ENCODE measurements at places on chromosomes 16 and 17.

- DNase-seq, result no peak
Observed at GRCh38 chr16:26709175-26709574, 357.6 kb upstream of the C16orf82 start.

- no peak for DNase-seq
Observed at GRCh38 chr16:30554557-30555314, 3.4 kb downstream of the ZNF764 start.

- DNase-seq, result peak; percentile 77
Observed at GRCh38 chr17:50149417-50150353, 792 bp downstream of the PPP1R9B start.

DNA sequence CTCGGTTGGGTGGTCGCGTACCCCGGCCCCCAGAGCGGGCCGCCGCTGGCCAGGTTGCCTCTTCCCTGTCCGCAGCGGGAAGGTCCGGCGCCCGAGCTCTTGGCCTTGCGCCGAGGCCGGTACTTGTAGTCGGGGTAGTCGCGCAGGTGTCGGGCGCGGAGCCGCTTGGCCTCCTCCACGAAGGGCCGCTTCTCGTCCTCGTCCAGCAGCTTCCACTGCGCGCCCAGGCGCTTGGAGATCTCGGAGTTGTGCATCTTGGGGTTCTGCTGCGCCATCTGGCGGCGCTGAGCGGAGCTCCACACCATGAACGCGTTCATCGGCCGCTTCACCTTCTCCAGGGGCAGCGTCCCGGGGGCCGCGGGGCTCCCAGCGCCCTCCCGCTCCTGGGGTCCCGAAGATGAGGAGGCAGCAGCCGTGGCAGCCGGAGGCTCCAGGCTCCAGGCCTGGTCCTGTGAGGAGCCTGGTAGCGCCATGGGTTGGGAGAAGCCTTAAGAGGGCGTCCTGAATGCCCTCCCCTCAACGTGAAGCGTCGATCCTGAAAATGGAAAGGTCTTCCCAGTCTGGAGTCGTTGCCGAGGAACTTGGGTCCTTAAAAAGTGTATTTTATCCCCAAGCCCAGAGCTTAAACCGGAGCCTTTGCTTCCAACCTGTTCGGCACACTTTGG, 558 bp downstream of the SOX15 start:
- peak; percentile 83 for DNase-seq

- DNase-seq, result no peak
Observed at GRCh38 chr16:2712546-2712945, 7.5 kb downstream of the PRSS27 start.

DNA sequence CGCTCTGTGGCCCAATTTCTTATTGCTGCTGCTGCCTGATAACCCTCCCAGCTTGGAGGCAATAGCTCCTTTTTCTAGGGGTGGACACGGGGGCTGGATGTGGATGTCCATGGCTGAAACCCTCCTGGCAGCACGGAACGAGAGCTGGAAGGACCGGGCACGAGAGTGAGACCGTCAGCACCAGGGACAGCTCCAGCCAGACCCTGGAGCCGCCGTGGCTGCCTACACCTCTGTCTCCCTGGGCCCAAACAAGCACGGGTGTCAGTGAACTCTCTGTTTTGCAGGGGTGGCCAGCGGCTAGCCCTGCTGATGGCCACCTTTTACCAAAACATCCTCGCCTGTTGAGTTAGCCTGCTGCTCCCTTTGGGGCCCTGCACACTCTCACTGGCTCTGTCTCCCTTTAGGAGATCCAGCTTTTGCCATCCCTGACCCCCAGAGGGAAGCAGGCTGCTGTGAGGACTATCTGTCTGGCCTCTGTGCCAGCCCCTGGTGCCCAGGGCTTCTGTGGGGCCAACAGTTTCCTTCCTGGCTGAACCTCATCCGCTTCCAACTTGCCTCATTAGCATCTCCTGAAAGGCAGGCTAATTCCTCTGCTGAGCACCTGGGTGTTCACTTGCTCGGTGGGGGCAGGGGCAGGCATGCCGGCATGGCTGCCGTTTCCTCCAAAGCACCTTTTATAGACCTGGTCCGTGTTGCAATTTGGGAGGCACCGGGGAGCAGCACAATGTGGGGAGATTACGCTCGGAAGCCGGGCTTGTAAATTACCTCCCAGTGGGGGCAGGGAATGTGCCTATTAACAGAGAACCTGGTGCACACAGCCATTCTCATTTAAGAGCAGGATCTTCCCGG, 118.1 kb downstream of the ENGASE start:
- peak; percentile 71 for DNase-seq

DNA sequence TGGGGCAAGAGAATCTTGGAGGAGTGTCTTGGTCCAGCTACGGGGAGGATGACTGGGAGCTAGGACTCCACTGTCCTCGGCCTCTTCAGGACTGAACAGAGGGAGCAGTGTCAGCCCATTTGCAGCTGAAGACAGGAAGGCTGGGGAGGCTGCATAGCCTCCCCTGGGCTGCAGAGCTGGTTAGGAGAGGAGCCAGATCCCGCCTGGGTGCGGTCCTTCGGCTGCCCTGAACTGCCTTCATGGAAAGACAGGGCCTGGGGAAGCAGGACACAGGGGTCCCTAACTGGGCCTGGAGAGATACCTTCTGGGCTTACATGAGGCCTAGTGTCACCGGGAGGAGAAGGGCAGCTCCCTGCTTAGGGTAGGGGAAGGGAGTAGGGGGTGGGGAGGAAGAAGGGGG, 26.6 kb downstream of the UNC13D start:
- DNase-seq, result no peak

DNA sequence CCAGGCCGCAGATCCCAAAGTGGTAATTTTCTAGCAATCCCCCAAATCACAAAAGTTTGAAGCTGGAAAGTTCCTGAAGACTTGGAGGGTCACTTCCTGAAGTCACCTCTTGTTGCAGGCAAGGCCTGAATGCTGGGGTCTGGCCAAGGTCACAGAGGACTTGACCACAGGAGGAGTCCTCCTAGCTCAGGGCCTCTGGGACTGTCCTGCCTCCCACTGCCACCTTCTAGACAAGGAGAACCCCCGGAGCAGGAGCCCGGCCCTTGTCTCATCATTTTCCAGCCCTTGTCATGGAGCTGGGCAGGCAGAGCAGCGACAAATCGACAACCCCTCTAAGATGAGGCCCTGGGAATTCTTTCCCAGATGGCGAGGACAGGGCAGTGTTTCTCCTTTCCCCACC, 330 bp downstream of the CDH16 start:
- DNase-seq, result no peak

GRCh38 chr17:69500911-69501429, 86.5 kb downstream of the MAP2K6 start:
- DNase-seq, result no peak

GRCh38 chr16:1772362-1772907, at the start of gene EME2:
Gene EME2, plus strand, starts transcription at chr16:1772810. Its CDS starts 418 bp downstream, at chr16:1773228.
- peak; percentile 41 for DNase-seq

GRCh38 chr17:50047488-50048126, 8.3 kb upstream of the ITGA3 start:
- DNase-seq, result no peak

DNA sequence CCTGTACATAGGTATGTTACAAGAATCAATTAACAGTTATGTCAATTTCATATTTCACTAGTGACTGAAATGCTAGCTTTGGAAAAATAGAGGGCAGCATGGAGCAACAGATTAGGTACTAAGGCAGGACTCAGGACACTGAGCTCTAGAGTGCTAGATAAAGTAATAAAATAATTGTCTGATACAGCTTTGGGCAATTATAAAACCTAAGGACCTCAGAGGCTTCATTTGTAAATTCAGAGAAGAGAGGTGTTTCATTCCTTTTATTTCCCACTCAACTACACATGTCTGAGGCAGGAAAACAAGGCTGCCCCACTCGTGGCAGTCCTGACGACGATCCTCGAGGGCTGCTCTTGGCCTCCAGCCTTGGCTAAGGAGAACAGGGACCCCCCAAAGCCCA, 81.5 kb downstream of the CA4 start:
- no peak for DNase-seq

- DNase-seq, result peak; percentile 12
Observed at GRCh38 chr17:8749616-8750015, 5.0 kb upstream of the CCDC42 start.

DNA sequence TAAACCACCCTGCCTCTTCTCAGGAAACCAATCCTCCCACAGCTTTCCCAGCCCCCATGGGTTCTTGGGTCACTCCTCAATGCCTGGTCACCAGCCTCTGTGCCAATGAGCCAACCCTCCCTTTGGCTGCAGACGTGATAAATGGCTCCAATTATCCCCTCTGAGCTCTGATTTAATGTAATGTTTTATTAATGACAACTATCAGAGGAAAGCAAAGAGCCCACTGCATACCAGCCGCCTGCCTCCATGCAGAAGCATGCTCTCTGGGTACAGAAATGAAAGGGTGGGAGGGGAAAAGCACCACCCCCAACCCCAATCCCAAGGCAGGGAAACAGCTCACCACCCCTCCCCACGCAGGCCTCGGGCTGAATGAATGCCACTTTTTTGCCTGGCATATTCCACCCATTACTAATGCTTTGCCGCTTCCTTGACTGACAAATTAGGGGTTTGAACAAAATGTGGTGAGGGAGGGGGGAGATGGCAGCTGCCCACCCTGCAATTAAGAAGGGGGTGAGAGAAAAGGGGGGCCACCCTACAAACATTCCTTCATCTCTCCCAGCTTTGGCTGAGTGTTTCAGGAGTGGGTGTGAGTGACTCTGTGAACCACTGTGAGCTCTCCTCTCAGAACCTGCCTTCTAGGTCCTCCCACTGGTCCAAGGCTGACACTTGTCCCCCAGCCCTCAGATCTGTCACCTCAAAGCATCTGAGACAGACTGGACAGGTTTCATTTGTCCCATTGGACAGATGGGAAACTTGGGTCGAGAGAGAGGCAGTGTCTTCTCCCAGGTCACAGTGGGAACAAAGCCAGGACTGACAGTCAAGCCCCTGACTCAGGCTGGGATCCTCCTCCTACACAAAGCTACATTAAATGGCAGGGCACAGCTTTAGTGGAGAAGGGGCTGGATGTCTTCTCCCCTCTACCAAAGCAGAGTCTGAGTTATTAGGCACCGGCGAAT, 161.5 kb downstream of the TMEM132E start:
- DNase-seq, result no peak

GRCh38 chr17:32956240-32956970, 28.5 kb downstream of the TMEM98 start:
- DNase-seq, result no peak

- DNase-seq, result no peak
Observed at GRCh38 chr16:81734632-81735434, 44.3 kb upstream of the PLCG2 start.

DNA sequence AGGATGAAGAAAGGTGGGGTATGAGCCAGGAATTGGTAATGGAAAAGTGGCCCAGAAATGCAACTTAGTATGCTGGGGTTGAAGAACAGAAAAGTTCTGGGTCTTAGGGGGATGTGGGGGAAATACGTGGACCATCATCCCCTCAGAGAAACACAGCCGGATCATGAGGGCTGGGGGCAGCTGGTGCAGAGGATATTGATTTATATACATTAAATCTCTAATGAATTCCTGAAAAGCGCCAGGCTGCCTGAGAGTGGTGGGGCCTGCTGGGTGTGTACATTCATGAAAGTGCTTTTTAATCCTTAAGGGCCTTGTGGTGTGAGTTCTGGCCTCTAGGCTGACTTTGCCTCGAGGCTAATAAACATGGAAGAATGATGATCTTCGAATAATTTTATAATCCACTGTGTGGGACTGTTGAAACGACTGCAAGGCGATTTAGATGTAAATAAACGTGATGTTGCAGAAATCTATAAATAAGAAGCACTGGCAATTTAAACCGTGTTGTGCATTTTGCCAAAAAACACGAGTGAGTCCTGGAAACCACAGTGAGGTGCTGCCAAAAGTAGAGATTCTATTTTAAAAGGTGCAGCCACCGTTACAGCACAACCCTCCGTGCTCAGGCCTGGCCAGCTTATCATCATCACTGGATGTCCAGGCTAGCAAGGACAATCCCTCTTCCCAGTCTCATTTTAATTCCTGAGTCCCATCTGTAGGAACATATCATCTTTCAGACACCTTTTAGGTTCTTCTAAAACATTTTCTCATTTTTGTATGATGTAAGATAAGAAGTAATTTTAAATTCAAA, 32.1 kb downstream of the PRKAR1A start:
- DNase-seq, result no peak

GRCh38 chr17:20225162-20226115, 216.3 kb downstream of the SPECC1 start:
- no peak for DNase-seq

GRCh38 chr17:16950488-16950887, 21.4 kb downstream of the TNFRSF13B start:
- no peak for DNase-seq

DNA sequence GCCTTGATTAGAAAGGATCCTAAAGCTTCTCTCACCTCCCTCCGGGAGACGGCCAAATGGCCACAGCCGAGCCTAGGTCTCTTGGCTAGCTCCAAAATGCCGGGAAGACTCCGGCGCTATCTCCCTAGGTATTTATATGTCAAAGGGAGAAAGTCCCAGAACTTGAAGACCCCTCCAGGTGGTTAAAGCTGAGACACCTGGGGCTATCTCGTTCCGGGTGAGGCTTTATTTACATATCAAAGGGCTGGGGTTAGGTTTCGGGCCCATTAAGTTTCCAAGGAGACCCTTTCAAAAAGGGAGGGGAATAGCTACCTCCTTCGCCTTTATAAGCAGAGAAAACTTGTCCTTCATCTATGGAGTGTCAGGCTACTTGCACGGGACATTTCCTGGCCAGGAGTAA, 70.9 kb upstream of the KIFC3 start:
- DNase-seq, result peak; percentile 34

DNA sequence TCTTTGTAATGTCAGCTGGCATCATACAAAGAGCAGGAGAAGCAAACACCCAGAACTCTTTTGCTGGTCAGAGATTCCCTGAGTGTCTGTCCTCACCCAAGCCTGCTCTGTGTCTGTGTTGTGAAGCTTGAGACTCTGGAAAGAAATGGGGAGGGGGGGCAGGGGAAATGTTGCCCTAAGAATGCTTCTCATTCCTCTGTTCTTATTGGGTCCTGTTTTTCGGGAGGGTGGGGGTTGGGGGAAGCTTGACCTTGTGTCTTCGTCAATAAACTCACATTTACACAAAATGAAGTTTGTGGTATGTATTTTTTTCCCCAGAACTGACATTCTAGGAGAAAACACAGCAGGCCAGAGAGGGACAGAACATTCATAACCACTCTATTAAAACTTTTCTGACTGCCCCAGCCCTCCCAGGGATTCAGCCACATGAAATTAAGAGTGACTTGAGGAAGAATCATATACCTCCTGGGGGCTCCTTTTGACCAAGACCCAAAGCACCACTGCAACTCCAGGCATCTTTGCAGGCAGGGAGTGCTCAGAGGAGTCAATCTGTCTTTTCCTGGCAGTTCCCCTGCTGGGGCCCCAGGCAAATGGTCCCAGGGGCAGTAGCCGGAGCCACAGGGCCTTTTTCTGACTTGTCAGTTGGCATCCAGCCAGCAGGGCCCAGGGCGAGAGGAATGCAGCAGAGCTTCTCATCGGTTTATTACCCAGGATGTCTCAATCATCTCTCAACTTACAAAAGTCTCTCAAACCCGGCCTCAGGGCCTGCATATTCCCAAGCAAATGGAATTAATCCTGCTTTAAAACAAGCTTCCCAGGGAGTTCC, 5.1 kb upstream of the RASL10B start:
- peak; percentile 57 for DNase-seq

Data from right kidney (tissue), 9 donors.